Choroid plexus epithelial cell (primary cell): ENCODE measurements at places on chromosomes 4 and X.

DNA sequence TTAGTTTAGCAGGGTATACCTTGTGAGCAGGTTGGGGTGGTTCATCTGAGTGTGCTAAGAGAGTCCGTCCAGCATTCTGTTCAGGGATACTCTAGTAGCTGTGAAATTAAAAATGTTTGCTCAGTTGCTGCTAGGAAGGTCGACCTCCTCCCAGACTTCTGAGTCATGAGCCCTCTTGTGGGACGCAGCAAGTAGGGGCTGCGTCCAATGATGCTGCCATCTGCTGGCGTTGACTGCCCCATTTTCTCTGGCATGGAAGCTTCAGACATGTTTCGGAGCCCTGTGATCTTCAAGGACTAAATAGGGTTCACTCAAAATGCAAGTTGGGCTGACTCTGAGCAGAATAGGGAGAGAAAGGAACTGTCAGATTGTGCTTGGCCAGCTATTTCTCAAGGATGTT is 201.0 kb upstream of the ARSJ start:
- peak; percentile 87 for DNase-seq

DNA sequence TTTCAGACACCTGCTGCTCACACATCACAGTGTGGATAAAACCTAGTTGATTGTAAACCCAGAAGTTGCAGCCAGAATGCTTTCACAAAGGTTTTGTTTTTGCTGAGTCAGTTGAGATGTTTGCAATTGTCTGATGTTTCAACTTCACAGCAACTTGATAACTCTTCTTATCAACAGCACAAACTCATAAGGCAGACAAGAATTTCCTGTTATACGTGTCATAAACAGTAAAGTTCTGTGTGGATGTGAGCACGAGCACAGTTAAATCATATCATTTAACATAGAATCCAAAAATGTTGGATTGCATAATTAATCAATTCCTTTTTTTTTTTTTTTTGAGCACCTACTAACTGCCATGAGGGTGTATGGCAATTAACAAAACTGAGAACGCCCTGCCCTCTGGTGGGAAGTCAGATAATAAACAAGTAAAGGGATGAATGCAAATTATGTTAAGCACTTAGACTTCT is 512.2 kb downstream of the PDHA2 start:
- peak; percentile 64 for DNase-seq

- DNase-seq: no peak
Measured at GRCh38 chrX:143636831-143637230, 930 bp upstream of the SLITRK4 start.

DNA sequence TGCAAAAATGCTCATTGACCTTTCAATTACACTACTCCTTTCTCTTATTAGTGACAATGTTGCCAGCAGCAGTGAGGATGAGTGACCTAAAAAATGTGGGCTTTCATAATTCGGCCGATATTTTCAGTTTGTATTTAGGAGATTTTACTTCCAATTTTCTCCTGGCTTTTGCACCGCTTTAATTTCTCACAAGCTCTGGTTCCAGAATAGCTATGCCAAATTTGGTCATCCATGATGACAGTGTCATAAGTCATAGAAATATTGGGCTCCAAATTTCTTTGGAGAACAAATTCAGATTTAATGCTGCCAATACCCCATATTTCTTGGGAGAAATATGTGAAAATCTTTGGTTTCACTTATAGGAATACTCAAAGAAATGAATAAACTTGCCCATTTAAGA is 187.7 kb upstream of the HCCS start:
- no peak for DNase-seq

DNA sequence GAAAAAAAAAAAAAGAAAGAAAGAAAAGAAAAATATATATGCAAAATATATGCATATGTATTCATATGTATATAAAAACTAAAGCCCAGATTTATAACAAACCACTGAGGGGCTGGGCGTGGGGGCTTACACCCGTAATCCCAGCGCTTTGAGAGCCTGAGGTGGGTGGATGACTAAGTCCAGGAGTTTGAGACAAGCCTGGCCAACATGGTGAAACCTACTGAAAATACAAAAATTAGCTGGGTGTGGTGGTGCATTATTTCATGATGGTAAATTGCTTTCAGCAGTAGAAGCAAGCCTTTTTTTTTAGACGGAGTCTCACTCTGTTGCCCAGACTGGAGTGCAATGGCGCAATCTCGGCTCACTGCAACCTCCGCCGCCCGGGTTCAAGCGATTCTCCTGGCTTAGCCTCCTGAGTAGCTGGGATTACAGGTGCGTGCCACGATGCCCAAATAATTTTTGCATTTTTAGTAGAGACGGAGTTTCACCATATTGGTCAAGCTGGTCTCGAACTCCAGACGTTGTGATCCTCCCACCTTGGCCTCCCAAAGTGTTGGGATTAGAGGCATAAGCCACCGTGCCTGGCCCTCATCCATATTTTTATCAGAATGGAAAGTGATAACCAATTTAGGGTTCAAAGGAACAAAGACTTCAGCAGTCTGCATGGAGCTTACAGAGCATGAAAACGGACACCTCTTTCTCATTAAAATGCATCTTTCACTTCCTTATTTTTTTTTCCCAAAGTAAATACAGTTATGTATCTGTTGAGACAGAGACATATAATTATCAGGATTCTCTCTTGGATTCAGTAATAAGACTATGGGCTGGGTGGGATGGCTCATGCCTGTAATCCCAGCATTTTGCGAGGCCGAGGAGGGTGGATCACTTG is 27.7 kb upstream of the MOB1B start:
- DNase-seq: no peak

DNA sequence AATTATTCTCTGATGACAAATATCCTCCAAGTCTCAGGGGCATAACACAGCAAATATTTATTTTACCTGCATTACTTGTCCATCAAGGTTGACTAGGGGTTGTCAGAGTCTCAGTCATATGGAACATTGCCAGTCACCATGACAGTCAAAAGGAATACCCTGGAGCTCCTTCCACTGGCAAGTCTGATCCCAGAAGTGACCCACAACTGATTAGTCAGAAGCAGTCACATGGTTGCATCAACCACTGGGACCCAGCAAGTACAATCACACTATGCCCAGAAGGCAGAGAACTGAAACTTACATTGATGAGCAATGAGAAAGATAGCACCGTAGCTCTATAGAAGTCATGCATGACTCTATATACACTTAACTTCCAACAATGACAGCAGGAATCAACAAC is 41.9 kb upstream of the SOD3 start:
- peak; percentile 20 for DNase-seq

DNA sequence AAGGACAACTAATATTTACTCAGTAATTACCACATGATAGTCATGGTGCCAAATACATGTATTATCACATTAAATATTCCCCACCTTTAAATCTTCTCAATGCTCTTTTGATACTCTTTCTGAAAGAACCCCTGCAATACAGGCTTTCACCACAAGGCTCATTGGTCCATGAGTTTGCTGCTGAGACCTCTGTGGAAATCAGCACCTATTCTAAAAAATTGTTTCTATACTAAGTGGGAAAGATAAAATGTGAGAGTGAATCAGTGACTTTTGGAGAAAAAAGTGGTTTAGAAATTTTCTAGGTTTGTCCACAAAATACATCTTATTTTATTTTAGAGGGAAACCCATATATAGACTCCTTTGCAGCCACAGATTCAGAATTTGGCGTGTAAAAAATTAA is 257.3 kb downstream of the ZIC3 start:
- DNase-seq: no peak

- no peak for DNase-seq
Measured at GRCh38 chrX:16162391-16162790, 4.9 kb upstream of the MAGEB17 start.

- no peak for DNase-seq
Measured at GRCh38 chr4:112093636-112094202, 51.5 kb upstream of the FAM241A start.

DNA sequence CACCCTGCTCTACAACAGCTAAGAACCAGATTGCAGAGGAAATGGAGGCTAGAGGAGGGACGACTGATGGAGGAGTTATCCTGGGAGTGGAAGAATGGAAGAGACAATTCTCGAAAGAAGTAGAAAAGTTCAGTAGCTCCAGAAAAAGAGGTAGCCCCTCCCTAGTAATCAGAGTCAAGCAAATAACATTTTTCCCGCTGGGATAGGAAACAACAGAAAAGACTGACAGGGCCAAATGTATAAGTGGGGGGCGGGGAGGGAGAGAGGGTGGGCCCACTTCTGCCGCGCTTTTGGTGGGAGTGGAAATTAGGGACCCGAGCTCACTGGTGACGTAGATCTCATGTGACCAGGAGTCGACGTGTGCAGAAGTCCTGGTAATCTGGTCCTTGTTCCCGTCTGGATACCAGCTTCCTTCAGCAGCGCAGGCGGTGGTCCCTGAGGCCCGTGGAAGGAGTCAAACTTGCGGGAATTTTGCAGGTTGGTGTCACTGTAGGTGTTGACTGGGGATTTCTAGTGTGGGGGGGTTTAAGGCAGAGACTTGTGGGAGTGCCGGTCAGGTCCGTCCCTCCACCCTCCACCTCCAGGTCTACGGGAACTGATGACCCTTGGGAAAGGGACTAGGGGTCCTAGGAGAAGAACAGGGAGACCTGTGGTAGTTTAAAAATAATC is at the start of gene TCEAL9:
Gene TCEAL9 (plus strand): TSS at position 377 of the 669 bp plus-strand sequence. CDS start 1,179 bp downstream, outside the sequence.
- DNase-seq: peak; percentile 86

DNA sequence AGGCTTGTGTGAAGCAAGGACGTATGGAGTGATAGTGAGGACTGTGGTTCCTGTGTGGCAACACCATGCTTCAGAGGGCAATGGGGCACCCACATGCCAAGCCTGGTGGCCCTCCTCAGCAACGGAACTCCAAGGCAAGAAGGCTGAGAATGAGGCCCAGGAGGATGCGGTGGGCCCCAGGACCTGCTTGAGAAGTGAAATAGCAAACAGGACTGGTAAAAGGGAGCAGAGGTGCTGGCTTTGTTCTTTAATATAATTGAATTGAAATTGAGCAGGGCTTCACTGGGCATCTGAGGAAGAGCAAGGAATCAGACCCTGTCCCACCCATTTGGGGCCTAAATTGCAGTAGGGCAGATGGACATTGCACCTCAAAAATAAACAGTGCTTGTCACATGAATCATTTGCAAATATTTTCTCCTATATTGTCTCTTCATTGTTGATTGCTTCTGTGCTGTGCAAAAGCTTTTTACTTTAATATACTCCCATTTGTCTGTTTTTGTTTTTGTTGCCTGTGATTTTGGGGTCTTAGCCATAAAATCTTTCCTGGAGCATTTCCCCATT is 2.3 kb downstream of the TMEM187 start:
- DNase-seq: no peak

DNA sequence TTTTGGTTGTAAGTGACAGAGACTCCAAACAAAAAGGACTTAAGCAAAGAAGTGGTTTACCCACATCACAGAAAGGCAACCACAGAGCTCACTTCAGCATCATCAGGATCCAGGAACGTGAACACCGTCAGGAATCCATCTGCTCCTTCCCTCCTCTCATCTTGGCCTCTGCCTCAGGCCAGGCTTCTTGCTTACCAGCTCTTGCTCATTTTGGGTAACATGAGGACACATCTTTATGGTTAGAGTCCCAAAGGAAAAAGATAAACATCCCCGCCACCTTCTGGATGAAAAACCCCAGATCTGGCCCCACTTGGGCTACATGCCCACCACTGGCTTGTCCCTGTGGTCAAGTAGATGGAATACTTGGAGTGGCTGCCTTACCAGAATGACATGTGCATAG is 176.8 kb upstream of the RPL34 start:
- no peak for DNase-seq

DNA sequence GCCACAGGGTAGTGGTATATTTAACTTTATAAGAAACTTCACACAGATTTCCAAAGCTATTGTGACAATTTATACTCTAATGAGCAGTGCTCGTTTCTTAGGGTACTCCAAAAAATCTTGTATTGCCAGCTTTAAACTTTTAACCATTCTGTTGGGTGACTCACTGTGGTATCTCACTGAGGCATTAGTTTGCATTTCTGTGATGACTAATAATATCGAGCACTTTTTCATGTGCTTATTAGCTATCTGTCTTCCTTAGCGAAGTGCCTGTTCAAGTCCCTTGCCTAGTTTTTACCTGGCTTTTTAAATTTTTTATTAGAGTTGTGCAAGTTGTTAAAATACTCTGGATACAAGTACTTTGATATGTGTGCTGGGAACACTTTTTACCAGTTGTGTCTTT is 5.5 kb downstream of the PNMA3 start:
- peak; percentile 44 for DNase-seq

GRCh38 chr4:136651932-136652331 is 880.4 kb downstream of the PCDH18 start:
- peak; percentile 52 for DNase-seq

- DNase-seq: no peak
Measured at GRCh38 chr4:153521999-153522801, 56.0 kb downstream of the TMEM131L start.

DNA sequence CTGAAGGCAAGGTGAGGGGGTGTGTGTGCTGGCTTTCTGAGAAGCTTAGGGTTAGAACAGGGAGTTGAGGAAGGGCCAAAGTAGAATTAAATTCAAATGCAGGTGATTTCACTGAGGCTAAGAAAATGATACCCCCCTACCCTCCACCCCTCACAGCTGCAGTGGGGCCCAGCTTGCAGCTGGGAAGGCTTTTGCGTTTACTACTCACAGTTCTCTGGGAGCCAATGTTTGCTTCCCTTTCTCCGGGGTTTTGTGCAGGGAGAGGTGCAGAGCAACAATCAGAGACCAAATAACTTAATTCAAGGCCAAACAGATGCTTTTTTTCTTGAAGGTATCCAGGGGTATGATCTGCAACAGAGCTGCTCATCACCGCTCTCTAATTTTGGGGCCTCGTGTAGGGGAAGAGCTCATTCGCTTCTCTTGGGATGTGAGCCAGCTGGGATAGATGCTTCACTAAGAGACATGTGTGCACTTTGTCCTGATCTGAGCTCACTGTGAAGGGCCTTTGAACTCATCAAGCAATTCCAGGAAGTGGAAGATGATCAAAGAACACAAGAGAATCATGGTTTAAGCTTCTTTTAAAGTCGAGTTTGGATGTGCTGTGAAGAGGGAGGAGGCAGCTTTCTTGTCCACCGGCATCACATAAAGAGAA is 122.7 kb upstream of the C1GALT1C1 start:
- no peak for DNase-seq

DNA sequence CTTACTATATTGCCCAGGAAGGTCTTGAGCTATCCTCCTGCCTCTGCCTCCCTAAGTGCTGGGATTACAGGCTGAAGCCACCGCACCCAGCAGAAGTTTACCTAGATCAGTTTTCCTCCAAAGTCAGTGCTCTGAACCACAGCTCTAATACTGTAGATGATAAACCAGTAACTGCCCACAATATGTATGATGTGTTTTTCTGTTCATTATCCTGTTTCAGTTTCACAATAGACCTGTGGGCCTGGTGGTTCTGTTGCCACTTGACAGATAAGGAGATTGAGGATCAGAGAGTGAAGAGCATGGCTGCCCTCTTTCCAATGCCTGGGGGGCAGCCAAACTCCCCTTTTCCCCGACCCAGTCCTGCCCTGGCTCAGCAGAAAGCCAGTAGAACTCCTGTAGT is 87.0 kb downstream of the EFNB1 start:
- DNase-seq: no peak
